ENCODE measurements at places on chromosomes 7 and 10. TPM values are rescaled to one million over a fixed set of nuclear protein-coding genes. Genes with fewer than 3 reads are reported as not detected.

Gene GRM3
- not detected for total RNA-seq

Gene TMEM130
- total RNA-seq: 1.1 TPM

- H3K27ac ChIP-seq: no peak overlapping the region
- H3K27me3 ChIP-seq: no peaks in the 10 kb centered on the region
- no peak for DNase-seq
- no peaks in the 10 kb centered on the region for H3K36me3 ChIP-seq
- no peaks in the 10 kb centered on the region for H3K4me1 ChIP-seq
These were observed 807.9 kb upstream of the LRRN3 start for GRCh38 chr7:110283056-110283455.

- no peak for DNase-seq
- H3K27me3 ChIP-seq: peaks cover 35% of the 10 kb centered on the region
- H3K27ac ChIP-seq: no peak overlapping the region
- H3K4me1 ChIP-seq: peaks cover 20% of the 10 kb centered on the region
These were observed 6.7 kb downstream of the KCNH2 start for GRCh38 chr7:150971242-150972022.

DNA sequence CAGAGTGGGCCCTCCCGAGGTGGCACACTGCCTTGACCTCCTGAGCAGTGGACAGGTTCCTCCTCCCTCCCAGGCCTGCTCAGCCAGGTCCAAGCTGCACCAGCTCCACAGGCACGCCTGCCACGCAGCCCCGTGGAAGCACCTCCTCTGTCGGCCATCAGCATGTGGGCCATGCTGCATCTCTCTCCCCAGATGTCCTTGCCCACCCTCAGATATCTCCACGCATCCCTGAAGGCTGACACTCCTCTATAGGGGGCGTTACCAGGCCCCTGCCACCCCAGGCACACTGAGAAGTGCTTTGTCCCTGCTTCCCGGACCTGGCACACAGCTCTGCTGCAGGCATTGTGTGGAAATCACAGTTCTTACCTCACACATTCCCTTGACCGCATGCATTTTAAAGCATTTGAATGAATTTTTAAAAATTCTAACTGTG lies 598.5 kb downstream of the SDK1 start:
- no peaks in the 10 kb centered on the region for H3K36me3 ChIP-seq
- no peak for DNase-seq
- no peak overlapping the region for H3K27ac ChIP-seq
- no peaks in the 10 kb centered on the region for H3K4me1 ChIP-seq

DNA sequence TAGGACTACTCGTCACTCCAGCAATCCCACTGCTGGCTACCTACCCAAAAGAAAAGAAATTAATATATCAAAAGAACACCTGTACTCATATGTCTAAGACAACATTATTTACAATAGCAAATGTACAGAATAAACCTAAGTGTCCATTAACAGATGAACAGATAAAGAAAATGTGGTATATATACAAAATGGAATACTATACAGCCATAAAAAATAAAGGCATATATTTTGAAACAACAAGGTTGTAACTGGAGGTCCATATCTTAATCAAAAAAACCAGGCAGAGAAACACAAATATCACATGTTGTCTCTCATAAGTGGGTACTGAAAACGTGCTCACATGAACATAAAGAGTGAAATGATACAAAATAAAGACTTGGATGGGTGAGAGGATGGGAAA lies 1073.3 kb upstream of the PHF14 start:
- no peak for DNase-seq
- H3K36me3 ChIP-seq: no peaks in the 10 kb centered on the region
- no peaks in the 10 kb centered on the region for H3K4me1 ChIP-seq
- no peaks in the 10 kb centered on the region for H3K27me3 ChIP-seq
- no peak overlapping the region for H3K4me3 ChIP-seq

Measured in IMR-90 (cell line).